NCI-H524 (cell line): ENCODE measurements at places on chromosomes 7 and 10.

- no peak for DNase-seq
Measured at GRCh38 chr10:88097536-88097935, 234.1 kb downstream of the PTEN start.

DNA sequence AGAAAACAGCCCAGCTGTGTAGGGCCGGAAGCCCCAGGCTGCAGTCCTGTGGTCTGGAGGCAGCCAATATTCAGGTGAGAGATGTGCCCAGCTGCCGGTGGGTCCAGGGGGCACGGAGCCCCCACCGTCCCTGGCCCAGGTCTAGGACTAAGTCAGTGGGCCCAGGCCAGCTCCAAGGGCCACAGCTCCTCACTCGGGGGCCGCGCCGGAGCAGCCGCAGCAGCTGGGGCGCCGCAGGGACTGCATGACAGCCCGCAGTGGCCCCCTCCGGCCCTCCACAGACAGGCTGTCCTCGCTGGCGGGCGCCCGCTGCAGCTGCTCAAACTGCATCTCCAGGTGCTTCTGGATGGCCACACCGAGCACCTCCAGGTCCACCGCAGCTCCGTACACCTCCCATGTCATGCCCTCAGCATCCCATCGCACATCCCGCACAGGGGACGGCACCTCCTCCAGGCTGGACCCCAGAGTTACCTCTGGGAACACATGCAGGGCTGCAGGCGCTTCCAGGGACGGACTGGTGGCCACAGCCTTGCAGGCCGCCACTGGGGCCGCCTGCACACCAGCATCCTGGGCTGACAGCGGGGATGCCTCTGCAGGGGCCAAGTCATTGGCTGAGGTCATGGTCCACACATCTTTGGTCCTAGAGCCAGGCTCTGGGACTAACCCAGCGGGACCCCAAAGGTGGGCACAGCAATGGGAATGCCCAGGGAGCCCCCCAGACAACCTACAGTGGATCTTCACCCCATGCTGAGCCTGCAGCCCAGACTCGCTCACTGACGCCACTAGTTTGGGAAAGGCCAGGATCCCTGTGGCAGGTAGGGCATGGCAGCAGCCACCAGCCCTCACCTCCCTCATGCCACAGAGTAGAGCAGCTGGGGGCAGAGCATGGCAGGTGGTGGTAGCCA is 7.0 kb downstream of the GPRIN2 start:
- no peak for DNase-seq

DNA sequence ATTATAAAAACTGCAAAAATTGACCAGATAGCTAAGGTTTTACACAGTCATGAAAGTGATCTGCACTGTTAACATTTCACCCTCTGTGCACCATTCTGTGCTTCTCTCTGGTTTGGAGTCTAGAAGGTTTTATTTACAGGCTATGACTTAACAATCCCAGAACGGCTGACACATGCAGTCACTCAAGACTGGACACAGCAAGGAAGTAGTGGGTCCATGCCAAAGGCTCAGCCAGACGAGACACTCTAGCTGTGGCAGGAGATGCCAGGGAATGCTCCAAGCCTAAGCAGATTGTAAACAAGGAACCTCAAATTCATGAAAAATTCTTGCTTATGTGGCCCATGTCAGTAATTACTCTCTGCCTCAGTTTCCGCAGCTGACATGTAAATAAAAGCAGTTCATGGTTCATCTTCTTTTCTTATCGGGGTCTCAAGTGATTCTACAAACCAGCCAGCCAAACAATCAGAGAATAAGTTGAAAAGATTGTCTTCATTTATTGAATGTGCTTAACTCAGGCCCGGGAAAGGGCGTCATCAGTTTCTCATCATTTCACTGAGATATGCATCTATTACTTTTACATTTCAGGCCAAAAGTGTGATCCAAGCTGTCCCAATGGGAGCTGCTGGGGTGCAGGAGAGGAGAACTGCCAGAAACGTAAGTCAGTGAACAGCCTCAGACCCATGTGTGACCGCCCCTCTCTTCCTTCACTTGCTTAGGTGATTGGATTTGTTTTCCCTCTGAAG is 132.1 kb downstream of the EGFR start:
- no peak for DNase-seq

DNA sequence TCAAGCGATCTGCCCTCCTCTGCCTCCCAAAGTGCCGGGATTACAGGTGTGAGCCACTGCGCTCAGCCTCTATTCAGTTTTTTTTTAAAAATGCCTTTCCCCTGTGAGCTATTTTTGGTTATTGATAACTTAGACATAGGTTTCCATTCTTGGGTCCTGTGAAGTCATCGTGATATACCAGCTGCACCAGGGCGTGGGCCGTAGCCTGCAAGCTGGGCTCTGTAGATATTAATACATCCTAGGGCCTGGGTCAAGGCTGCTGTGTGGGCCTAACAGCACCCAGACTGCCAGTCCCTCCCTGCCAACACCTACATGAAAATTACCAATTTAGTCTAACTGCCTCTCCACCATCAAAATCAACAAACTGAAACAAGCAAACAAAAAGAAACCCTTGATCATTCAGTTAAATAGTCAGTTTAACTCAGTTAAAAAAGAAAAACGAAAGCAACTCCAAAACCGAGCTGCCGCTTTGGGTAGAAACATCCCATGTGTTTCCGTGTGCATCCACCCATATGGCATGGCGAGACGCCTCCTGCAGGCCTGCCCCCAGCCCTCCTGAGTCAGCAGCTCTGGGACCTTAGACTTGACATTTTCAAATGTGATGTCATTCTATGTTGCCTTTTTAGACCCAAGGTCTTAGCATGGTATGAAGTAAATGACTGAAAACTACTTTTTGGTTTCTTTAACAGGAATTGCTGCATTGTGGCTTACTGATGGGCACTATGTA is 330.2 kb downstream of the GLRX3 start:
- no peak for DNase-seq

GRCh38 chr7:38585572-38586354 is 45.4 kb downstream of the AMPH start:
- DNase-seq = no peak

DNA sequence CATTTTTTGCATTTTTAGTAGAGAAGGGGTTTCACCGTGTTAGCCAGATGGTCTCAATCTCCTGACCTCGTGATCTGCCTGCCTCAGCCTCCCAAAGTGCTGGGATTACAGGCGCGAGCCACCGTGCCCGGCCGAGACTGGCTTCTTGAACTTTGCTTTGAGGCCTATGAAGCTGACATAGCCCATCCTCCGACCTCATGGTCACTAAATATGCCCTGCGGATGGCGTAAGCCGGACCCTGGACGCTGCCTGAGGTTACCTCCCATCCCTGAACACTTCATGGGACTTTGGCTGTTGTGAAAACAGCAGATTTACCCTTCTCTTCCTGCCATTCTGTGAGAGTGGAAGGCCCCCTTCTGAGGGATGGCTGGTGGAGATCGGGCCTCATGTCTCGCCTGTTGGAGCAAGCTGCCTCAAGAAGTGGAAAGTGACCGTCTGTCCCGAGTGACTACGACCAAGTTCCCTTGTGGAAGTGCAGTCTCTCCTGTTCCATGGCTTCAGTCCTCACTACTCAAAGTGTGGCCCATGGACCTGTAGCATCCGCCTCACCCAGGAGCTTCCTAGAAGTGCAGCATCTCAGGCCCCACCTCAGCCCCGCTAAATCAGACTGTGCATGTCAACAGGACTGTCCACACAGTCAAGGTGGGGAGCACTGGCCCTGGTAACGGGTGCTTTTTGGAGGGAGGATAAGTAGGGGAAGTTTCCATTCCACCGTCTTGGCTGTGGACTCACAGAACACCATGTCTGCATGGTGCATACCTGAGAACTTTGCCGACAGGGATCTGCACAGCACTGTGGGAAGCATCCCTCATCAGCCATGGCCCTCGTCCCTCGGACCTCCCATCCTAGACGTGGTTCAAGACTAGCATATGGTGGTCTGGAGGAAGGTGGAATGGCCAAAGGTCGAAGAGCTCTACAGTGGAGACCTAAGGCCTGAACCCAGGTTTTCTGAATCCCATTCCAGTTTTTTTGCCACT is 210.5 kb upstream of the SHH start:
- no peak for DNase-seq

DNA sequence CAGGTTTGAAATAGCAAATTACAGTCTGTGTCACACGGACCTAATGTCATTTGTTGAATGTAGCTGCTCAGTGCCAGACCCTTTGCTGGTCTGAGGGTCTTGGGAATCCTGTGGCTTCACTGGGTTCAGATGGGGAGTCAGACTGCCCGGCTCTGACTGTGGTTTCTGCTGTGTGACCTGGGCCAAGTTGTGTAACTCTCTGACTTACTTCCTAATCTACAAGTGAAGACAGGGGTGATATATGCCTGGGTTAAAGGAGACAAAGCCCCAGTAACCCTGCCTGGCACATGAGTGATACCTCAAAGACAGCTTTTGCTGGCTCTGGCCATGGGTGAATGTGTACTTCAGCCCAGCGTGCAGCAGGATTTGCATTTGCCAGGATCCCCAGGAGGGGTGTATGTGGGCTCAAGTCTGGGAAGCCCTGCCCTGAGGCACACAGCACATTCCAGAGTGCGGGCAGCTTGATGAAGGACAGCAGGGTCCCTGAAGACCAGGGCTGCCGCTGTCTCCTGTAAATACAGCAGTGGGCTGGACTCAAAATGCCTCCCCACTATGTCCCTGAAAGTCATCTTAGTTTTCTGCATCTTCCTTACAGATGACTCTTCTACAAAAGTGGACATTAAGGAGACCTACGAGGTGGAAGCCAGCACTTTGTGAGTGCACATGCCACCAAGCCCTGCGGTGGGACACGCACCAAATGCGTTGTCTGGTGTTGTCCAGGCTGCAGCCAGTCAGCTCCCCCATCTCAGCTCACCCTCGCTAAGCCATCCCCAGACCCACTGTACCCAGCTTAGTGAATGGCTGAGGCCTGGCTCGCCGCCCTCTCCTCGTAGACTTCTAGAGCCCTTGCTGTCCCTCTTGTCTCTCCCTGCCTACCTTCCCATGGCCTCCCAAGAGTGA is 16.4 kb downstream of the NACAD start:
- DNase-seq = no peak

DNA sequence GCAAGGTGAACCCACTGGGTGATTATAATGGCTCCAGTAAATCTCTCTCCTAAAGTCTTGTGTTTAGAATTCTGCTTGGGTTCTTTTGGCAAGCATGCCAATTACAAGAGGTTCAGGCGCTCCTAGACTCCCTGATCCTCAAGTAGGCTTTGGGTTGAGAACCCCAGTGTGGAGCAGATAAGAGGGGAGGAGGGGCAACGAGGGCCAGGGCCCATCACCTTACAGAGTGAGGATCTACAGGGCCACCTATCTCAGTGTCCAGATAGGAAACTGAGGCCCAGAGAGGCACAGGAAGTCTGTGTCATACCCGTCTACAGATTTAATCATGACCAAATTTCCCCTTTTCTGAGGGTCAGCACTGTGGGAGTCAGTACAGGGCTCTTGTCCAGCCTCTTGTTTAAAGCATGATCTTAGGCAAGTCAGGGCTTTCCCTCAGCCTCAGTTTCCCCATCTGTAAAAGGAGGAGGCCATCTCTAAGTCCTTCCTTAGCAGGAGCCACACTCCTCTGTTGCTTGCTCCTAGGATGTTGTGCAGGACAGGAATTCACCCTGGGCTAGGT is 4.4 kb downstream of the TACR2 start:
- no peak for DNase-seq

- peak; percentile 7 for DNase-seq
Measured at GRCh38 chr10:71177651-71178199, 34.6 kb upstream of the UNC5B start.

GRCh38 chr7:68470836-68471435 is 1127.3 kb upstream of the AUTS2 start:
- DNase-seq = peak; percentile 43

DNA sequence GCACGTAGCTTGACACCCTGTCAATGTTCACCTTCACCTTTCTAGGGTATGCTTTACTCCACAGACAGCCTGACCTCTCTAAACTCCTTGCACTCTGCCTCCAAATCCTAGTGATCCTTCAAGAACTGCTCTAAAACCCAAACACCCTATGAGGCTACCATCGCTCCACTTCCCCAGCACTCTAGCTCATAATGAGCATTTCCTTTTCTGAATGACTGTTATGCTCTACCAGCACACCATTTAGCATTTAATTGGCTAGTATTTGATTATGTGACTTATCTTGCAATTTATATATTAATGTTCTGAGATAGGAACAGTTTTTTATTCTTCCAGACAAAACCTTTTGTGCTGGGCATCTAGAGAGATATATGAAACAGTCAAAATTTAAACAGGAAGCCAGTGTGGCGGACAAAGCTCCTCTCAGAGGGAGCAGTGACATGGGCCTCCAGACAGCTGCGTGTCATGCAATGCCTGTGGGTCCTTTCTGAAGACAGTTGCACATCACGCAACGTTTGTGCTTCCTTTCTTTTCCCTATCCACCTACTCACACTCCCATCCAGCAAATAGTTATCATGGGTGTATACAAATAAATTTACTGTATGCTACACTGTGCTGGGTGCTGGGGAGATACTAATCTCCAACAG is 86.3 kb downstream of the ALOX5 start:
- DNase-seq = no peak

DNA sequence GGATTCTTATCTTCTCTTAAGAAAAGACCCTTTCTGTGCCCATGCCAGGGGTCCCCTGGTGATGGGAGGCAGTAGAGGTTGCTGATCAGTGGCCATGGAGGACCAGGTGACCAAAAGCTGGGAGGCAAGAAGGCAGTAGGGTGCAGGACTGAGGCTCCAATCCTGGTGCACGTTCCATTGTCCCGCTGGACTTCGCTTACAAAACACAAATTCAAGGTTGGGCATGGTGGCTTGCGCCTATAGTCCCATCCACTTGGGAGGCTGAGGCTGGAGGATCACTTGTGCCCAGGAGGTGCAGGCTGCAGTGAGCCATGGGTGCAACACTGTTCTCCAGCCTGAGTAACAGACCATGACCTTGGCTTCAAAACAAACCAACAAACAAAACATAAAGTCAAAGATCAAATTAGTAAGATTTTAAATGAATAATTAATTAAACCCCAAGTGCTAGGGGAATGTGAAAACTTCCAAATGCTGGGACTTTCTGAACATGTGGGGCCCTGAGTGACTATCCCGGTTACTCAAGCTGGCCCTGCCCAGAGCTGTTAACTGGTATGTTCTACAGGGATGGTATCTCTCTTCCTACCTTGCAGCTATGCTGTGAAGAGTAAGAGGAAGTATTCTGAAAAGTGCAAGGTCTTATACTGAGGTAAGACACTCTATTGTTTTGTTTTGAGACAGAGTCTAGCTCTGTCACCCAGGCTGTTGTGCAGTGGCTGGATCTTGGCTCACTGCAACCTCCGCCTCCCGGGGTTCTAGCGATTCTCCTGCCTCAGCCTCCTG is 97.6 kb downstream of the LYZL2 start:
- DNase-seq = no peak

- DNase-seq = peak; percentile 51
Measured at GRCh38 chr7:121337398-121337797, 8.6 kb downstream of the WNT16 start.

- DNase-seq = no peak
Measured at GRCh38 chr7:36523371-36524101, 133.9 kb downstream of the ANLN start.

GRCh38 chr7:29599026-29599425 is 35.4 kb downstream of the PRR15 start:
- DNase-seq = no peak

DNA sequence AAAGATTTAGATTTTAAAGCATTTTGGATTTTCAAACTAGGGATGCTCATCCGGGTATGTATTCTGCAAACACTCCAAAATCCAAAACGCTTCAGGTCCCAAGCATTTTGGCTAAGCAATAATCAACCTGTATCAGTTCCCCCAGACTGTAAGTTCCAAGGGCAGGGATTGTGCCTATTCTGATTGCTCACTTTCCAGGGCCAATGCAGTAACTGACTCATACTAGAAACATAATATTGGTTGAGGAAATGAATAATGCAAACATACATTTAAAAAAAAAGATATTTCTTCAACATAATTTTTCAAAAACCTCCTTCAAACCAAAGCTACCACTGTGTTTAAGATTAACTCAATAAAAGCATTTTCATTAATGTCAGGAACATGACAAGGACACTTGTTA is 69.5 kb downstream of the HIBADH start:
- no peak for DNase-seq
